ENCODE measurements at places on chromosomes 2 and 18.

DNA sequence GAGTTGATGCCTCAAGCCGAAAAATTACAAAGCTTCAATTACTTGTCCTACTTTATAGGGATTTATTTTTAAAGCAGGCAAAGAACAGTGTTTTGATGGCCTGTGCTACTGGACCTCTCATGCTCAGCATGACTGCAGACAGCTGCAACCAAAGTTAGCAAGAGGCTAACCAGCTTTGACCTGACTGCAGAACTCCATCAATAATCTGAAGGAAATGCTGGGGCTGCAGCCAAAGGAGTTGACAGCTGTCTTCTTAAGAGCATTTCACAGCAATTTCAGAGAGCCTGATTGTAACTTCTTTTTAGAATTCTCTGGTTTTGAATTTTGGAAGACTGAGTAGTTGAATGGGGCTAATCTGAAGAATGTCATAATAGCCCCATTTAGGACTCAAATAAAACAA lies 46.5 kb upstream of the SESTD1 start:
- DNase-seq: no peak

DNA sequence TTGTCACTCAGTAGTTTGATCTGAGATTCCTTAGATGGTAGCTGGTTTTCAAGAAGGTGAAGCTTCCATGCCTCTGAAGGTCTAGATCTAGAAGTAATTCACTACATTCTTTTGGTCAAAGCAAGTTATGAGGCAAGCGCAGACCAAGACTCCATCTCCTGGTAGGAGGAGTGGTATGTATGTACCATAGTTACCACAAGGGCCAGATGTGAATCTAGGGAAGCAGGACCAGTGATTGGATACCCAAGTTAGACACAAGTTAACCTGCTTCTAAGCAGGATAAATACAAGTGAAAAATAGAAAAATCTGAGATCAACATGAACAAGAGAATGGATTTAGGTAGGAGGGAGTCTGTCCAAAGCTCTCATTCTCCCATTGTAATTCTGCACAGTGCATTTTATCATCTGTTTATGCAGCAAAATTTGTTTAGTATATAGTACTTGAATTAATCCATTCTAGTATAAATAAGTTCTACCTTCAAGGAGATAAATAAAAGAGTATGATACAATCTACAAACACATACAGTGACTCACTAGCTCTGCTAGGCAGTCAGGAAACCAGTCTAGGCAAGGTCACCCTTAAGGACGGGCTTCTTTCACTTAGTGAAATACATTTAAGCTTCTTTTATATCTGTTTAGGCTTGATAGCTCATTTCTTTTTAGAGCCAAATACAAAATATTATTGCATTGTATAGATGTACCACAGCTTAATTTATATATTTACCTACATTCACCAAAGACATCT lies 14.2 kb upstream of the DOCK10 start:
- DNase-seq: no peak

- no peak for DNase-seq
Observed at GRCh38 chr2:62663920-62664795, 41.4 kb upstream of the EHBP1 start.

GRCh38 chr2:3128786-3129185 lies 248.8 kb downstream of the EIPR1 start:
- DNase-seq: no peak

DNA sequence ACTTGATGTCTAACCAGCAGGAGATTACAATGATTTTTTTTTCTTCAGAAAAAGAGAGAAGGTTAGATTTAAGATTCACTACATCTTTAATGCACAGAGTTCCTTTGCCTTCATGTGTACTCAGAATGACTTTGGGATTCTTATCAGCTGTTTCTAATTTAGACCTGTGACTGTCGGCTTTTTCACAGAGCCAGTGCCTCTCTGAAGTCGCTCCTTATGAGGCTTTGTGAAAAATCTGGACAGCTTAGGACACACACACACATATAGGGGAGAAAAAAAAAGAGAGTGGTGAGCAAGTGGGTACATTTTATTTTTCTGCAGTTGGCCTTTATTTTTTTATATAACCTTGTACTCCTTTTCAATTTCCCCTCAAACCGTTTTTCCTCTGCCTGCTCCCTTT lies 893.1 kb upstream of the CELF4 start:
- no peak for DNase-seq

- DNase-seq: no peak
Observed at GRCh38 chr2:102258025-102258385, 53.4 kb upstream of the IL1RL1 start.

DNA sequence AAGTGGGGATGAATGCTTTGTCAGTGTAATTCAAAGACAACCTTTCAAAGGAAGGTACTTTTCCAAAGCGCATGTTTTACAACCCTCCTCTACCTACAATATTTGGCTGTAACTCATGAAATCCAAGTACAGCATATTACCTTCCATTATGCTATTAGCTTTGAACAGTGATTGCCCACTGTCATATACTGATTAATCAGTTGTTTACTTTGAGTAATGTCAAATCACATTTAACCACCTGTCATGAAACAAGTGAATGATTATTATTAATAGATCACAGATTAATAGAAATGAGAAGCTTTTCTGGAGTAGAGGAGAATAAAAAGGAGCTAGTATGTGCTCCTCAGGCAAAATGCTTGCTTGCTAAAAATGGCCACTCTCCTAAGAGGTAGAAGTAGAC lies 150.5 kb upstream of the SMAD7 start:
- no peak for DNase-seq

DNA sequence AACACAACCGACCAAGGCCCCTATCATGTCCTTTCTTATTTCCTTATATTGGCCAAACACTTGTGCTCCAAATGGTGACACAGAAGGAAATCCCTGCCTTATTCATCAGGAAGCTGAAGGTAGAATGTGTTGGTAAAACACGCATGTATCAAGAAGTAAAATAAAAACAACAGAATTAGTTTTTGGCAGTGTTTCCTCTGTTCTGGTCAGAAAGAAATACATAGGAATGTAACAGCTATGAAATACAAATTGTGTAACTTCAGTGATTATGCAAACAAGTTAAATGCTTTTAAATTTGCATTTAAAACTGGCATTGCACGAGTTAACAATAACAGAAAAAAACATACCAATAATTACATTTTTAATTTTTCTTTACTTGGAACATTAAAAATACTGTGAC lies 19.3 kb downstream of the ST6GAL2 start:
- DNase-seq: no peak

- DNase-seq: no peak
Observed at GRCh38 chr2:7915302-7916091, 766.4 kb upstream of the ID2 start.

Measured in activated T-cell treated with anti-CD3 and anti-CD28 coated beads for 24 hours (primary cell).